ENCODE measurements at places on chromosomes 5 and 9.

GRCh38 chr5:12965804-12966203, 978.7 kb downstream of the DNAH5 start:
- DNase-seq, result no peak

DNA sequence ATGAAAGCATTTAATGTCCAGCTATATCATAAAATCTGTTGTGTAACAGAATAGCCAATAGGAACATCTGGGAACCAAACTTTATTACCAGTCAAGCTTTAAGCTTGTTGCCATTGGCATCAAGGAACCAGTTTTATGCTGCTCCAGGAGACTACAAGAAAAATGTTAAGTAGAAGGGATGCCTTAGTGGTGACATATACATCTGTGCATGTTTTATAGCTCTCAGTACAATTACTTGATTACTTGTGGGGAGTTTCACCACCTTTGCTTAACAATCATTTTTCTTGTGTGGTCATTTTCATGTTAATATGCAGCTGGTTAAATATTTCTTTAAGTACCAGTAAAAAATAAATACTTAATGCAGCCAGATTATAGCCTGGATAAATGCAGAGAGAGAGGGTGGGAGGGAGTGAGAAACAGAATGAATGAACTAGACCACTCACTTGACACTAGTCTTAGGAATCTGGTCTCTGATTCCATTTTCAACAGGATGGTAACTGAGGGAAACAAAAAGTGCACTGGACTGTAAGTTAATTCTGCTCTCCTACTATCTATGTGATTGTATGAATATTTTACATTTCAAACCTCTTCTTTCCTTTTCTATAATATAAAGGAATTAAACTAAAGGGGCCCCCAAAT, 35.7 kb upstream of the LURAP1L start:
- DNase-seq, result no peak

DNA sequence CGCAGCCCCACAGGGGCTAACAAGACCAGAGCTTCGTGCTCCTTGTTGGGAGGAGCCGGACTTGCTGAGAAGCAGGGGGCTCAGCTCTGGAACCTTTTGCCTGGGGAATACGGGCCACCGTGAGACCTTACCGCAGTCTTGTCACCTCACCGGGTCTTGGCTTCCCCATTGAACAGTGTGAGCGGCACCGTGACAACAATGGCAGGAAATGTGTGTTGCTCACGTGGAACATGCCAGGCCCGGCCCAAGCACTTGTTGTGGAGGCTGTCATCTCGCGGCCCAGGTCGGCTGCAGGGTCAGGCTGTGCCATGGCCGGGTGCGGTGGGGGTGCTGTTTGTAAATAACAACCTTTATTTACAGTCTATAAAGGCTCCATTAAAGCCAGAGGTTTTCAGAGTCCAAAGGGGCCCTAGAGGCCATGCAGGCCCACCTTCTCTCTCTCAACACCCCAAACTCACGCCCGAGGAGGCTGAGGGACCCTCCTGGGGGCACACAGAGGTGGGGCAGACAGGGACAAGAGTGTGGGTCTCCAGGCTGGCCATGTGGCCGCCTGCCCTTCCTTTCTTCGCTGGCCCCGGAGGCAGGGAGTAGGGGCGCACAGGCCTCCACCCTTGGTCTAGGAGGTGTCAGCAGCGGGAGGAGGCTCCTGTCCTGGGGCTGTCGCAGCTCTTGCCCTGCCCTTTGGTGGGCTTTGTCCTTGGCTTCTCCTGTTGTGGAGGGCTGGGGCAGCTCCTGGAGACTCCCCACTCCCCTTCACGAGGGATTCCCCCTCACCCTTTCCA, 79.7 kb downstream of the TSPAN17 start:
- no peak for DNase-seq

GRCh38 chr9:35431467-35431866, 58.4 kb upstream of the RUSC2 start:
- DNase-seq, result no peak

GRCh38 chr9:99270491-99270890, 48.4 kb downstream of the SEC61B start:
- no peak for DNase-seq

GRCh38 chr9:9387511-9388115, 1225.2 kb downstream of the PTPRD start:
- no peak for DNase-seq

DNA sequence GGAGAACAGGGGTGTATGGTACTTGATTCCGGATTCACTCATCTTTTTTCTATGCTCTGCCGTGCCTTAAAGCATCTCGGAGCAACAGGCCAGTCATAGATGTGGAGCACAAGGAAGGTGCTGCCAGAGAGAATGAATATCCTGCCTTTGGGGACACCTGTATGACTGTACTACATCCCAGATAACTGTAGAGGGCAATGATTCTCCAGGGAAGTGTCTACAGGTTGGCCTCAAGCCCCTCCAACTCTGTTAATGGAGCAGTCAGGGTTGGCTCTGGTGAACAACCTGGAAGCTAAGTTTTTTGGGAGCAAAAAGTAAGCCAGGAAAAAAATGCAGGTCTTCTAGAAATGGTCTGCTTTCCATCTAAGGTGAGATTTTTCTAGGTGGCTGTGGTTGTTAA, 71.0 kb downstream of the NREP start:
- no peak for DNase-seq

DNA sequence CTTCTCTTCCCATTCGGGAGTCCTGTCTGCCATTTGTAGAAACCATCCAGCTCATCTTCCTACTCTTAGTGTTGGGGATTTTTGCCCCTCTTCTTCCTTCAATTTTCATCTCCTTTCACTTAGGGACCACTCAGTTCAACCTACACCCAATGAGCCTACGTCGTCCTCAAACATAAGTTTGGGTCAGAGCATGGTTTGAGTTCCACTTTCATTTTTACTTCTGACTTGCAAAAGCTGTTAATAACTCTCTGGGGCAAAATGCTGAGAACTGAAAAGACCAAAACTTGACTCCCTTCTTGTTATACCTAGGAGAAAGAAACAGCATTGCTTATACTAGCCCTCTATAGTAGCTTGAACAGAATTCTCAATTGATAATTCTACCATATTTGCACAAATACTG, 381.5 kb upstream of the MPDZ start:
- no peak for DNase-seq

- DNase-seq, result no peak
Observed at GRCh38 chr9:112434487-112434886, 52.1 kb upstream of the KIAA1958 start.

GRCh38 chr5:141799507-141800167, 78.6 kb downstream of the PCDH1 start:
- no peak for DNase-seq

DNA sequence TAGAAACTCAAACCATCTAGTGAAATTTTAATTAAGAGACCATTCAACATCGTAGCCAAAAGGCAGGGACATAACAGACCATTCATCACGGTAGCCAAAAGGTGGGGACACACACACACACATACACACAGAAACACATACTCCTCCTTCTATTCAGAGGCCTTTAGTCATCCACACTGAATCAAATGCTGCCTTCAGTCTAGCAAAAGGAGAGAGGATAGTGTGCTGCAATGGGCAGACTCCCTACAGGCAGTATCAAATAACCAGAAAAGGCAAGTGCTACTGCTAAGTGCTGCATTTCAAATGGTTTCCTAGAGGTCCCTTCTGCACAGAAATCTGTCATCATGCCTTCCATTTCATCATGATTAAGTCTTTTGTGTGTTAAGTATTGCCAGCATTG, 303.9 kb downstream of the TRIM32 start:
- DNase-seq, result no peak

DNA sequence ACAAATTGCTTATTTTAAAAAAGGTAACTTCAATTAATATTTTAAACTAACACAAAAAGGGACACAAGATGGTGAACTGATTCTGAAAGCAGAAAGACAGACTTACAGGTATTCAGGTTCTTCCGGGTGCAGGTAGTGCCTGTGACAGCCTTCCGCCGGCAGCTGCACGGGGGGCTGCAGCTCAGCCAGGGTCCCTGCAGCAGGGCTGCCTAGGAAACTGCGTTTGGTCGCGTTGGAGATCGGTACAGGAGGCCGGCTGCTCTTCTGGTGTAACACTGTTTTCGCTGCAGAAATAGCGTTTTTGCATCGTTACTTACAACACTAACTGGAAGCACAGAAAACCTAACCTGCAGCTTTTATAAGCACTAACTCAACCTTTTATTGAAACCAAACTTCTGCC, 80.0 kb downstream of the CAMSAP1 start:
- DNase-seq, result no peak

DNA sequence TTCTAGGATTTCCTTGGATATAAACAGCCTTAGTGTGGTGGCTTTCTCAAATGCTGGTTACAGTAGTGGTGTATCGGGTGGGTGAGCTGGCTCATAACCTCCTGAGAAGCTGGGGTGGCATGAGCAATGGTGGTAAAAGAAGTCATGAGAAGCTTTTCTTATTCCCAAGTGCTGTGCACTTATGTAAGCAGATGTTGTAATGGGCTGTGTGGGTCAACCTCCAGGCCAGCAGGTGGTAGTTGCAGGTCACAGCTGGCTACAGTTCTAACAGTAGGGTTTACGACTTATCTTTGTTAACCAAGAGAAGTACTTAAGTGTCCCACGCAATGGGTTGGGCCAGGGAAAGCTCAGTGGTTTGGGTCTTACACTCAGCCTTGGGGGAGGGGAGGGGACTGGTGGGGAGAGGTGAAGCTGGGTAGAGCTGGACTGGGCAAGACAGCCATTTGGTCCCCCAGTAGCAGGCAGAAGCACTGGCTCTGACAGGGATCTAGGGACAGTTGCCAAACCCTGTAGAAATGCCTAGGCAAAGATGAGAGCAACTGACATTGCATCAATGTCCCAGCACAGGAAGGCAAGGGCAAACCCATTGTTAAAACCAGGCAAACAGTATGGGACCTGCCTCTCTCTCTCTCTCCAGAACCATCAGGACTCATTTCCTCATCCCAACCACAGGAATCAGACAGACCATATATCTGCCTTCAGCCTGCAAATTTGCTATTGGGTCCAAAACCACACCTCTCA, 76.8 kb downstream of the RNF130 start:
- DNase-seq, result peak; percentile 2

DNA sequence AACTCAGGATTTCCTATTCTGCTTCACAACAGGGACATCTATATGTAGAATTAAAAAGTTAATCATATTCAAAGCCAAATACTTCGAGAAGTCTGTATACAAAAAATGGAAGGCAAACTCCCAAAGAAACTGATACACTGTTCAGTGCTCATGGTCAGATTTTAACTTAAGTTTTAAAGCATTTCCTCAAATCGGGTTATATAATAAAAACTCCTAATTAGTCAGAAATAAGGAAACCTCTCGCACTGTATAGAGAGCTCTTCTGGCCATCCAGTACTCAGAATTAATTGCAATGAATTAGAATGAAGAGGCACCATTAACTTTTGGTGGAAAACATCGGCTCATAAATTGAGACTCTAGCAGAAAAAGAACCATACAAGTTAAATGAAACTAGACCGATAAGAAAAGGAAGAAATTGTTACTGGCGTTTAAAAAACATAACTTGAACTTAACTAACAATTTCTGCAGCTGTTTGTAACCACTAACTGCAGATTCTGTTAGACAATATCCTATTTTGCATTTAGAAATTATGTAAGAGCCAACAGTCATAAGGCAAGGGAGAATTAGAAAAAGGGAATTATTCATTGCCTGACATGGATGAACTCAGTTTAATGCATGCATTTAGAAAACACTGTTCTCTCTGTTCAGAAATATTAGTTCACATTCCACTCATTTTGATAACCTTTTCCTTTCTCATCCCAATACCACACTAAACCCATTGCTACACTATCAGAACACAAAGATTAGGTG, 96.6 kb downstream of the FNBP1 start:
- no peak for DNase-seq

DNA sequence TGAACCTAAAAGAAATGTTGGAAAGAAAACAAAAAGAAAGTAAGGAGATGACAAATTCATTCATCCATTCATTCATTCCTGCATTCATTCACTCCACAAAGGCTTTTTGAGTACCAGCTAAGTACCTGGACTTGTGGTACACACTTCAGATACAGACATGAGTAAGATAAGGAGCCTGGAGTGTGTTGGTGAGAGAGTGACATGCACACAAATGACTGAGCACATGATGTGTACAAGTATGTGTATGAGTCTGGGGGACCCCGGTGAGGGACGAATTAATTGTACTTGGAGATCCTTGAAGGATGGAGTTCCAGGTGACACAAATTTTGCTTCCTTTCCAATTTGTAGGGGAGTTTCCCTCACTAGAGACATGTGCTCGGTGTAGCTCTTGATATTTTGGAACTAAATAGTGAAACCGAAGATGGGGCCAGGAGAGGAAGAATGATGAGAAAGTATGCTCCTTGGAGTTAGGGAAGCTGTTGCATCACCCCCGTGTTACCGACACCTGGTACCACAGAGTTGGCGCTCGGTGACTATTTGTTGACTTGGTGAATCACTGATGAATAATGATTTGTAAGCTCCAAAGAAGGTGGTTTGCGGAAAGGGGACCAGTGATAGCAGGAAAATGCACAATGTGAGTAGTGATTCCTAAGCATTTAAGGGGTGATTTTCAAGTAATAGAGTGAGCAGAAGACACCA, 509.8 kb downstream of the CCDC171 start:
- peak; percentile 52 for DNase-seq

- DNase-seq, result no peak
Observed at GRCh38 chr5:4309026-4309425, 713.4 kb downstream of the IRX1 start.

- DNase-seq, result no peak
Observed at GRCh38 chr9:98836206-98836605, 28.7 kb downstream of the GALNT12 start.

DNA sequence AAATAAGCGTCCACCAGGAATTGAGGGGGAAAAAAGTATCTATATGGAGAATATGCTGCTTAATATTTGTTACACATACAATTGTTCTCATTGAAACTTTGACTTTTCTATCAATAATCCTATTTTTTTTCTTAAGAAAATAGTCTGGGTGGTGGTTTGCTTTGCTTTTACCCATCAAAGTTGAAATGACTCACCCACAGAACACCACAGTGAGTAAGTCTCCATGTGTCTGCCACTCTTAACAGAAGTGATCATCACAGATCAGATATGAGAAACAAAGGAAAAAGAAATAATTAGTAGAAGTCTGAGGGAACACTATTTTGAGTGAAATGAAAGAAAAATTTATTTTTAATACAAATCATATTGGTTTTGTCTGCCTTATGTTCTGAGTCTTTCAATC, 742.8 kb downstream of the CDH9 start:
- no peak for DNase-seq

DNA sequence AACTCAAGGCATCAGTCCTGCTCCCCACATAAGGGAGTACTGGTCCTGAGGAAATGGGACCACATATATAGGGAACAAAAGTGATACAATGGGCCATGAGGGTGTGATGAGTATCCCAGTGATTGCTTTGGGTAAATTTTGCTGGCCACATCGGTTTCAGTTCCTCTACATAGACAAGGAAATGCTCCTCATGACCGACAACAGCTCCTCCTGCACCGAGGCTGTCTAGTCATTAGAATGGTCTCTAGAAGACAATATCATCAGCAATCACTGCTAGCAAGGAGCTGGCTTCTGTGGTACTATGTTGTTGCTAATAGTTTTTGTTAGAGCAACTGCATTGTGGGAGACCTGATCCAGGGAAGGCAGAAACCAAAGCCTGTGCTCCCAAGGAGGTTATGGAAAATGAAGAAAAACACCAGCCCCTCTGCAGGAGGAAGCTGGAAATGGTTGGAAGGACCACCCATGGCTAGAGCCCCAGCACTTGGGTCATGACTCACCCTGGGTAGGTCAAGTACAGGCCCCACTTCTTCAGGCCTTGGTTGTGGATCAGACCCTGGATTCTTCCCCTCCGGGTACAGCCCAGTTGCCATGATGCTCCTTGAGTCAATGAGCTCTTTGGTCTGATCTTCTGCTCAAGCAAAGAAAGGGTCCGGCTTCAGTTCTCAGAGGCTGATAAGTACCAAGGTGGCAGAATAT, 3.4 kb upstream of the CTSL start:
- DNase-seq, result no peak

GRCh38 chr5:66213533-66213932, 69.4 kb downstream of the SREK1 start:
- no peak for DNase-seq

Data from fibroblast of villous mesenchyme (primary cell).